Activated CD4-positive, alpha-beta T cell treated with anti-CD3 and anti-CD28 coated beads, Interleukin-2, amount 50 U/mL, for 48 hours (primary cell): ENCODE measurements at places on chromosomes 3 and 15.
A peak's percentile ranks its signal among the peaks of the same experiment; 100 is the strongest.

- no peak for DNase-seq
Measured at GRCh38 chr3:50372349-50372748, 13.0 kb upstream of the TMEM115 start.

DNA sequence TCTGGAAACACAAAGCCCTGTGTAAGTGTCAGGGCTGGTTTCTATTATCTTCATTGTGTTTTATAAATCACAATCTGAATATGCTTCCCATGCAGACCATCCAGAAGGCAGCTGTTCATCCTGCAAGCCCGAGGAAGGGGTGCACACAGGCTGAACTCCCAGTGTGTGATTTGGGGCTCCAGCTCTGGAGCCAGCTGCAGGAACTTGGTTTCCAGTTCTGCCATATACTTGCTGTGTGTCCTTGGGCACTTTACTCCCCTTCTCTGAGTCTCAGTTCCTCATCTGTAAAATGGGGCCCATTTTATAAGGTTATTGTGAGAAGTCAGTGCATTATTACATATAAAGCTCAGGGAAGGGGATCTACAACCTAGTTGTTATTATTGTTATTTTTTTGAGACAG, 22.6 kb downstream of the CYP8B1 start:
- no peak for DNase-seq

DNA sequence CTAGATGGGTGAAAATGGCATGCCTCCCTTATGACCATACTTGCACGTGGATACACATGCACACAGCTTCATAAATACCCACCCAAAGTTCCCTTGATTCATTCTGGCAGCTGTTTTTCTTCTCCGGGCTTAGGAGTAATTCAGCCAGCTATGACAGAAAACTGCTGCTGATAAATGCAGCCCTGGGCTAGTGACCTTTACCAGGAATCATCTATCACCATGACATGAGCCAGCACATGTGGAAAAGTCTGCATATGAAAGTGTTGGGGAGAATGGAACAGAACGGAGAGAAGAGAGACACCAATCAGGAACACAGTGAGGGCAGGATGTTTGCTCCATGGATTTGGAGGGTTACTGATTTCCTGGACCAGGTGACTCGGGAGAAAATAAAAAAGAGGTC, 706.3 kb downstream of the PDCD6IP start:
- no peak for DNase-seq

DNA sequence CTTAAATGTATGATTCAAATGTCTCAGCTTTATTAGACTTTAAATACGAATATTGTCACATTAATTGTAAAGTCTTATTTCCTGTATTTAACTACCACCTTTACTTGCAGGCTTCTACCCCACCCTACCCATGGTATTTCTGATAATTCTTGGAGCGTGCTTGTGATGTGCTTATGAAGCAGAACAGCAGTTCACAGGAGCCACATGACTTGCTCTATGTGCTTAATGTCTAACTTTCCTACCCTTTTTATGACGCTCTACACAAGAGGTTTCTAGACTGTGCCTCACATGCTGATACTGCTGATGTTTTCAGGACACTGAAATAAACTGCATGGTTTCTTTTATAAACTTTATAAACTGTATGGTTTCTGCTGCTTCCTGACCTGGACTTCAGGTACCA, 553.5 kb upstream of the CCDC54 start:
- no peak for DNase-seq

- DNase-seq = no peak
Measured at GRCh38 chr15:85620690-85621049, 174.1 kb downstream of the KLHL25 start.

DNA sequence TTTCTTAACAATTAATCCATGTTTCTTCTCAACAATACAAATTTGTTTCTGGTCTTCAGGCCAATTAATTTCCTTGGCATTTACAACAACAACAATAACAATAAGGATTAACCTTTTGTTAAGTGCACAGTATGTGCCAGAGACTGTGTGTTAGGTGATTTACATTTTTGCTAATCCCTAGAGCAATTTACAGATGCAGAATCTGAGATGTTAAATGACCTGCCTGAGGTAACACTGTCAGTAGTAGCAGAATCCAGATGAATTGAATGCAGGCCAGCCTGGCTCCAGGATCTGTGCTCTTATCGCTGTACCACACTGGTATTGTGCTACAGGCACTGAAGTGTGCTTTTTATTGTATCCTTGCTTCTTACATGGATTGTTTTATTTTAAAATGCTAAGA, 122.2 kb downstream of the MEIS2 start:
- no peak for DNase-seq

GRCh38 chr15:31402511-31403056, 75.9 kb downstream of the KLF13 start:
- no peak for DNase-seq

- peak; percentile 32 for DNase-seq
Measured at GRCh38 chr3:127473244-127474024, 117.1 kb downstream of the TPRA1 start.

- no peak for DNase-seq
Measured at GRCh38 chr15:69881302-69881670, 216.4 kb downstream of the TLE3 start.

GRCh38 chr15:44780608-44781007, 44.3 kb downstream of the TRIM69 start:
- no peak for DNase-seq

- DNase-seq = no peak
Measured at GRCh38 chr3:105199217-105199616, 167.5 kb upstream of the ALCAM start.

GRCh38 chr3:14523792-14524191, 16.4 kb downstream of the GRIP2 start:
- DNase-seq = no peak

DNA sequence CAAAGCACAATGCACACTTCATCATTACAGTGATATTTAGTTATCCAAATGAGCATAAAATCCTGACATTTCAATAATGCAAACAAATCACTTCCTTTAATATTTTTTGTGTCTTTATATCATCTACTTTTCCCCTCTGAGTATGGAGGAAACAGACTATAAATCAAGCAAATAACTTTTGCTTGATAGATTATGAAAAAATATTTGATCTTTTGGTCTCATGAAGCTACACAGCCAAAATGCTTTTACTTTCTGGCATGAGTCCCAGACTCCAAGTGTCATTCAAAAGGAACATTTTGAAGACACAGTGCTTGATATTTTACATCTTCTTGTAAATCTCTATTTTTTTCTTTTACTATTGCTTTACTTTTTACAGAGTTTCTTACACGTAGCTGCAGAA, 215.3 kb upstream of the ROBO1 start:
- DNase-seq = no peak

GRCh38 chr3:80771085-80771484, 990.4 kb downstream of the GBE1 start:
- no peak for DNase-seq

DNA sequence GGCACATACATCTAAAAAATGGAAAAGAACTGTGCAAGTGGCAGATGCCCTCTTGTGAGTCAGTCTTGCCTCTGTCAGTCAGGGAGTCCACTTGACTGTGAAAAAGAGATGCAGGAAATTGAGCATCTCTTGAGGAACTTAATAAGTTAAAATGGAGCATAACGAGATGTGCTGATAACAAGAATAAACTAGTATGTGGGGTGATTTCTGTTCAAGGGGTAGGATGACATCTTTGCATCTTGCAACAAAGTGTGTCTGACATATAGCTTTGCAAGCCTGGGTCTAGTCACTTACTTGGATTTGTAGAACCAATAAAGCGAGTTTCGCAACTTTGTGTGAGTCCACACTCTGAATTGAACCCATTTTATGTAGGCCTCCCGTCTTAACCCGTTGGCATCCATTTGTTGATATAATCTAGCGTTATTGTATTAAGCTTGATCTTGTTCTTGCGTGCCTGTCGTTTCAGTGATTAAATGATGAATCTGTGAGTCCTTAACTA, 2.2 kb downstream of the USP3 start:
- DNase-seq = no peak

GRCh38 chr15:62020576-62021160, 39.6 kb downstream of the VPS13C start:
- DNase-seq = no peak

DNA sequence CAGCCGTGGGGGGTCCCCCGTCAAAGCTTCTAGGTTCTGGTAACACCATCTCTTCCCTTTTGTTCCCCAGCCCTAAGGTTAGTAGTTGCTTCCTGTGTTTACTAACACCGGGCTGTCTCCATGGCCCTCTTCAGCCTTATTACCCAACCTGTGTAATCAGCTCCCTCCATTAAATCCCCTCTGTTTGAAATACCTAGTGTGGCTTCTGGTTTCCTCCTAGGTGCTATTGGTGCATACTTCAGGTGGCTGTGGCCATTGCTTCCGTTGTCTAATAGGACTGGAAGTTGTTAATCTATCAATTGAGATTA, 35.3 kb downstream of the MOBP start:
- no peak for DNase-seq

GRCh38 chr15:84898761-84899160, 14.3 kb downstream of the SLC28A1 start:
- DNase-seq = no peak

DNA sequence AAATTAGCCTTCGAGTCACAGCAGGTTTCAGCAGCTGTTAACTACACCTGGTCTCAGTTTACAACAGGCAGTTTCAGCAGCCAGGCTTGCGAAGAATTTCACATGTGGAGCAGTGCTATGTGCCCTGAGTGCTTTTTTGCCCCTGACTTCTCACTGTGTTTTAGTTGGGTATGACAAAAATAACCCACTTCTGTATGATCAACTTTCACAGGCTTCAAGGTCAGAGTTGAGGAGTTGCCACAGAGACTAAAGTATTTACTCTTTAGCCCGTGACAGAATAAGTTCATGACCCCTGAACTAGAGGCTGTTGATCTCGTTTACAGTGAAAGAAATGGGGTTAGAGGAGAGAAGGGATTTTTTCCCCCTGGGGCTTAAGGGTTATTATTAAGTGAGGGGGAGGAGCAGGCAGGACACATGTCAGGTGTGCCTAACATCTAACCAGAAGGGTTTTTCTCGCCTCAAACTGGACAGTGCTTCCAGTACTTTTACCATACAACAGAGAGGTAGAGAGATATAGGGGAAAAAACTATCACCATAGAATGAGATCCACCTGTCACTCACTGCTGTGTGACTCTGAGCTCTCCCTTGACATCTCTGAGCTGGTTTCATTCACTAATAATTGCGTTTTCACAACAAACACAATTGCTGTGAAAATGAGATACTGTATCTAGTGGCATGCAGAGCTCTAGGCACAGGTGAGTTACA, 14.0 kb upstream of the TOPBP1 start:
- no peak for DNase-seq
